ENCODE measurements at places on chromosomes 12 and 14.
A peak's percentile ranks its signal among the peaks of the same experiment; 100 is the strongest.

- DNase-seq, result peak; percentile 34
Measured at GRCh38 chr14:59464486-59465315, 479 bp downstream of the GPR135 start.

GRCh38 chr14:76917745-76918255, 91.6 kb downstream of the LRRC74A start:
- peak; percentile 28 for DNase-seq

GRCh38 chr12:62435303-62436163, 31.1 kb upstream of the MON2 start:
- peak; percentile 82 for DNase-seq

DNA sequence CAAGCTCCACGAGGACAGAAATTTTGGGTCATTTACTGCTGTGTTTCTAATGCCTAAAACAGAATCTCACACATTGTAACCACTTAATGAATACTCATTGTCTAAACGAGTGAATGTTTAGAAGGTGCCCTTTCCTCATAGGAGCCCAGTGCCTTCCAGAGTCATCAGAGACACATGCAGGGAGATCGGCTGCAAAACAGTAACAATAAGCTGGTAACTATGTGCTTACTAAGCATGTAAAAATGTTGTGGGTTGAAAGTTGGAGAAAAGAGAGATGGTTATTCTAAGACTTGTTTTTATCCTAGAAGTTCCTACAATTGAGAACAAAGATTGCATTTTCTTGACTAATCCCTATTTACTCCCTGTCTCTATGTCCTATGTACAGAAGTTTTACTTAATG, 7.4 kb downstream of the TESPA1 start:
- DNase-seq, result no peak

- no peak for DNase-seq
Measured at GRCh38 chr12:2737656-2738241, 57.0 kb upstream of the FKBP4 start.

DNA sequence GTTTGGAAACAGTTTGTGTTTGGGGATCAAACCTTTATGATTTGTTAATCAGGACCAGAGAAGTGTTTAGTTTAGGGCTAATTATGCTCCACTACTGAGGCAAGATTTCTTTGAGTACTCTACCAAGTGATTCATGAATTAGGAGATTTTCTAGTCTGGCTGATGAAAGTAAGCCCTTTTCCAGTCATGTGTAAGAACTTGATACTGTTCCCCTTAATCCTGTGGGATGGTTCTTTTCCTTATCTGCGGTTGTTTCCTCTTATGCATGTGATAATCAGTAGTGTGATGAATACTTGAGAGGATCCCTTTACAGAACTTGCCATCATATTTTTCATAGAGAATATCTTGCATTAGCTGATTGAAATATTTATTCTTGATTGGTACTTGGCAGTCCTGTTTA, 42.1 kb downstream of the DYRK2 start:
- no peak for DNase-seq

DNA sequence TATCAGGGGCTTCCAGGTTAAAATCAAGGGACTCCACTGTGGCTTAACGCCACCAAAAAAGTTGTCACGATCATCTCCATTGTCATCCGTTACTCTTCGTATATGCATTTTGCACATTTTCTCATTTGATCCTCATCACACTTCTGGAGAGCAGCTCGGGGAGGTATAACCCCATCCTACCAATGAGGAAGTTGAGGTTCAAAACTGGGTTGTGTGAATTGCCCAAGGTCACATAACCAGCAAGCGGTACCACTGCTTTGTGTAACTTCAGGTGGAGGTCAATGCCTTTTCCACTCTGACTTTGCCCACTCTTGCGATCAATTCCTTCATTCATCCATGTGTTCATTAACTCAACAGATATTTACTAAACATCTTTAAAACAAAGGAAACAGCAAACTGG, 71.1 kb upstream of the CCND2 start:
- no peak for DNase-seq

GRCh38 chr12:88544991-88545980, 35.0 kb downstream of the KITLG start:
- DNase-seq, result no peak

- no peak for DNase-seq
Measured at GRCh38 chr14:55488204-55488603, 47.8 kb upstream of the TBPL2 start.

- DNase-seq, result no peak
Measured at GRCh38 chr12:117063162-117063911, 35.9 kb downstream of the TESC start.

DNA sequence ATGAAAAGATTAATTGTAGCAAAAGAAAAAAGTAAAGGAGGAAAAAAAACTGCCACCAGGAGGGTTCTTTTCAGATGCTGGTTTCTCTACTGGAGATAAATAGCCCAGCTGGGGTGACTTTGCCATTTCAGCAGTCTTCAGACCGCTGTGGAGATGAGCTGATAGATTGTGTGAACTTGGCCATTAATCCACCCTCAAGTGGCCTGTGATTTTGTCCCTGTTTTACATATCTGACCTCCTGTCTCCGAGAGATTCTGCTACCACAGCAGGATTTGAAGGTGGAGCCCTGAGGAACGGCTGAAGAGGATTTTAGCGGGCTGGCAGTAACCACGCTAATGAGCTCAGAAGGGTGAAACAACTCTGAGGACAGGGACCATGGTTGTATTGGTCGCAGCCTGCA, 72.7 kb downstream of the WSCD2 start:
- no peak for DNase-seq

- no peak for DNase-seq
Measured at GRCh38 chr12:68269779-68270178, 16.4 kb upstream of the IL22 start.

DNA sequence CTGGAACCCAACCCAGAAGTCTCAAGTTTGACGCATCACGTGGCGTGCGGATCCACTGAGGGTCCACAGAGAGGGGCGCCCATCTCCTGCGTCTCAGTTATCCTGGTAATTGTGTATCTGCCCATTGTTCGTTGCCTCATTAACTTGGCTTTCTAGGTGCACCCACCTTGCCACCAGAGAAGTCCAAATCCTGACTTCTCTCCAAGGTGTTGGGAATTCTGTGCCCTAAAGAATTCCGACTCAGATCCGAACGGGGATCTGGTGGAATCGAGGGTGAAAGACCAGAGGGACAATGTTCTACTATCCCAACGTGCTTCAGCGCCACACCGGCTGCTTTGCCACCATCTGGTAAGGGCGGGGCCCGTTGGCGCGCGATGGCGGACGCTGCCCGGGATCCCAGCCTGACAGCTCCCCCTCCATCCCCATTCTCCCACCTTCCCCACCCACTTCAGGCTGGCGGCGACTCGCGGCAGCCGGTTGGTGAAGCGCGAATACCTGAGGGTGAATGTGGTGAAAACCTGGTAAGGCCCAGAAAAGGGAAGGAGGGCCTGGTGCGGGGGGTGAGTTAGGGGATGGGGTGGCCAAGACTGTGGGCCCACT, 481 bp downstream of the REC8 start:
- DNase-seq, result peak; percentile 48

DNA sequence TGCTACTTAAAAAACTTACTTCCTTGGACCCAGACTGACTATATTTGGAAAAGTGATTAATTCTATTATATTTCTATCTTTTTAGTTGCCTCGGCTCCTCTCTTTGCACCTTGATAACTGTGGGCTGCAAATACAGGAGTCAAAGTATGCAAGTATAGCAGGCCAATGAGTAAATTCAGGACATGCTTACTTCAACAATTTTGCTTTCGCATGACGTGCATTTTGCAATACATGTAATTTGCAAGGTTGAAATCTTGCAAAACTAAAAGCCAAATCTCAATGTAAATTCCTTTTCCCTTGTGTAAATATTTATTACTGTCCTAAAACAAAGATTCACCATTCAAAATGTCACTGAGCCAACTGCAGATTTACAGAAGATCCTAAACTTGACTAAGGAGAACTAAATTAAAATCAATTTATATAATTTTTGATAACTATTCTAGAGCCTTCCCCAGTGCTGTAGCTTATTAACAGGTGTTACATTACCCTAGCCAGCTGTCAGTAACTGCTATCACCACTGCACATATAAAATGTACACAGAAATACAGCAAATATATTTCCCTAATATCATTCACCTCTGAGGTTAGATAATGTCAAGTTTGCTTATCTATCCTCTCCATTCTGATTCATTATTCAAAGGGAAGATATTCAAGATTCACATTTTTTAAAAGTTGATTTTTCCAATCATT, 1069.5 kb downstream of the TRHDE start:
- DNase-seq, result no peak

DNA sequence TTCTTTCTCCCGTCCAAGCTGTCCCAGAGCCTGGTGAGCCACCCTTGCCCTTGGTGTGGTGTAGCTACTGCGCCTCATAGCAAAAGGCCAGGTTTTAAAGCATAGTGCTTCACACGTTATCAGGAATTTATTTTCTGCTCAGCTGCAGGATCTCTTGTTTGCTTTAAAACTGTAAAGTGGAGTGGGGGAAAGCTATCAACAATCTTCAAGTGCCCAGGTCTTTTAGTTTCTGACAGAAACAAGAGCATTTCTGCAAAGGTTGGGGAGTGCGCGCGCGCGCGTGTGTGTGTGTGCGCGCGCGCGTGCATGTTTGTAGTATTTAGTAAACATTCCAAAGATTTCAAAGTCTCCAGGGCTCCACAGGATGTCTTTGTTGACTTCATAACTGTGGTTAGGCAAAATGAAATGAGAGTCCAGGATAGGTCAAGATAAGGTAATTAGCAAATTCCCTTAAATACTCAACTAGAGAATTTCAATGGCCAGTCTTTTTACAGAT, 45.5 kb downstream of the EML1 start:
- DNase-seq, result no peak

DNA sequence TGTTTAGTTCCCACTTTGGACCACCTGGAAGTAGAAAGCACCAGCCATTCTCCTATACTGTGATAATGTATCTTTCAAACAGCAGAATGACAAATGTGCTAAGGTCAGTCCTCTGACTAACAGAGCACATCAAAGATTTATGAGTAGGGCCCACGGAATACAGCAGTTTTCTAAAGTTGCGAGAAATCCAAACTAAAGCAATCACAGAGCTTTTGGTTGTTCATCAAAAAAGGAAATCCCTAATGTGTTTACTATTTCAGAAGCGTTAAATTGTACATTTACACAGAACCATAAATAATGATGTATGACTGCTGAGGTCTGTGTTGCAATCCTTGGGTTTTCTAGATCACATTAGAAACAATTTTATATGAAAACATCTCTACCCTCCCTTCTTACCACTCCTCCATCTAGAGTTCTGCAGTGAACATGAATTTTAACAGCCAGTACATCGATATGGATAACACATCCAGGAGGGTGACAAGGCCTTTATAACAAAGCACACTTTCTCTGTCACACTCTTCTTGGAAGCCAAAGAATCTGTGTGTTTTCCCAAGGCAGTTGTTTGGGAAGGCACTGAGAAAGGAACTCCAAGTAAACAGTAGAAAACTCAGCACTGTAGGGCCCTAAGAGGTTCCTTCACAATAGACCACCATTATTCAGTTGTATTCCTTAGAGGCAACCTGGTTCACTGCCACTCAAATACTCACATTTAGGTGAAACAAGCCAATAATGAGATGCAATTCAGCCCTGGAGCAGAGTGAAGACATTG, 7.3 kb downstream of the KITLG start:
- no peak for DNase-seq

- no peak for DNase-seq
Measured at GRCh38 chr14:64723691-64724577, 19.7 kb downstream of the PLEKHG3 start.

- peak; percentile 63 for DNase-seq
Measured at GRCh38 chr12:63276537-63277365, 125.8 kb upstream of the AVPR1A start.

GRCh38 chr12:55729819-55730818, 1.3 kb upstream of the CD63 start:
- no peak for DNase-seq

DNA sequence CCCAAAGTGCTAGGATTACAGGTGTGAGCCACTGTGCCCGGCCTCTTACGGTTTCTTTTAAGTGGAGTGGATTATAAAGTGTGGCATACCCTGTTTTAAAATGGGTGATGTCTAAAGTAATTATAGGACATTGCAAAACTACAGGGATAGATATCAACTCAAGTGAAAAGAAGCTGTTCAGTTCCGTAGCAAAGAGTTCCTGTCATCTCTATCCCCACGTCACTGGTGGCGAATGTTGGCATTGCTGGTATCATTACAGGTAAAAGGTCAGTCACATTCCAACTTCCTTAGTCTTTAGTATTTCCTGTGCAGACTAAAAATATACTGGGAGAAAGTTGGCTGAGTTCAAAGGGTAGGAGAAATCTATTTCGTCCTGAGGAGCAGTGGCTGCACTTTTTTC, 95.6 kb upstream of the SLC38A2 start:
- no peak for DNase-seq

GRCh38 chr12:26701604-26702215, 131.3 kb downstream of the ITPR2 start:
- peak; percentile 66 for DNase-seq

GRCh38 chr12:127270193-127270592, 996.8 kb upstream of the TMEM132C start:
- no peak for DNase-seq

- no peak for DNase-seq
Measured at GRCh38 chr12:94147991-94148738, at the start of gene PLXNC1. TSS of gene PLXNC1 (plus strand) at chr12:94148577. CDS start at chr12:94148972, 395 bp downstream.

DNA sequence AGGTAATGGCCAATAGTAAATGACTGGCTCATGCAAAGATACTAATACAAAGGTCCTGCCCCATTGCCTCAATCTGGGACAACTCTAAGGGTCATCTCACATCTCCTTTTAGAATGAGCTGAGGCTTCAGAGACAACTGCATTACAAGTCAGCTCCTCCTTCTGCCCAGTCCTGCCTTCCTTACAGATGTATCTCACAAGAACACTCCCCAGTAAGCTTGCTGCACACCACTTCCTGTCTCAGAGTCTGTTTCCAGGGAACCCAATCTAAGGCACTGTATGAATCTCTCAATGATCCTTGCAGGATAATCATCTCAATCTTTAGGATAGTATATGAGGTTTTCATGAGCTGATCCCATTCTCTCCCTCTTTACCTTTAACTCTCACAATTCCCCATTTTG, 57.8 kb upstream of the ZDHHC17 start:
- no peak for DNase-seq

GRCh38 chr14:77605392-77605972, 11.0 kb downstream of the SPTLC2 start:
- DNase-seq, result no peak

GRCh38 chr12:52184813-52185212, 7.0 kb downstream of the KRT80 start:
- DNase-seq, result no peak

- no peak for DNase-seq
Measured at GRCh38 chr14:99699085-99699760, 15.1 kb downstream of the CYP46A1 start.
